ENCODE measurements at places on chromosomes 3 and 15. TPM values are rescaled to one million over a fixed set of nuclear protein-coding genes. Genes with fewer than 3 reads are reported as not detected.

DNA sequence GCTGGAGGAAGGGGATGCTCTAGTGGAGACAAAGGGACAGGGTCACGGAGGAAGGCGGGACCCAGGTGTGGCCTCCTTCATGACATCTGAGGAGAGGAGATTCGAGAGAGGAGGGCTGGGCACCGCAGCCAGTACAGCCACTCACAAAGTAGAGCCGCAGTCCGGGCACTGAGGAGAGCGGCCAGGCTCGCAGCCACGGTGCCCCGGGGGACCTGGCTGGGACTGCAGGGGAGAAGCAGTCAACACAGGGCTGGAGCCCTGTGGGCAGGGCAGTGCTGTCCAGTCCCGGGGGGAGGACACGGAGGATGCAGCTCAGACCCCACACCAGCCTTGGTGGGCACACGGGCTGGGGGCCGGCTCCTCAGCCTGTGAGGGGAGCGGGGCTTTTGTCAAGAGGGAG is 40.3 kb downstream of the HMCES start:
- H3K4me1 ChIP-seq: peaks cover 8% of the 10 kb centered on the region
- H3K36me3 ChIP-seq: no peaks in the 10 kb centered on the region
- no peak overlapping the region for H3K4me3 ChIP-seq
- H3K27me3 ChIP-seq: no peaks in the 10 kb centered on the region

DNA sequence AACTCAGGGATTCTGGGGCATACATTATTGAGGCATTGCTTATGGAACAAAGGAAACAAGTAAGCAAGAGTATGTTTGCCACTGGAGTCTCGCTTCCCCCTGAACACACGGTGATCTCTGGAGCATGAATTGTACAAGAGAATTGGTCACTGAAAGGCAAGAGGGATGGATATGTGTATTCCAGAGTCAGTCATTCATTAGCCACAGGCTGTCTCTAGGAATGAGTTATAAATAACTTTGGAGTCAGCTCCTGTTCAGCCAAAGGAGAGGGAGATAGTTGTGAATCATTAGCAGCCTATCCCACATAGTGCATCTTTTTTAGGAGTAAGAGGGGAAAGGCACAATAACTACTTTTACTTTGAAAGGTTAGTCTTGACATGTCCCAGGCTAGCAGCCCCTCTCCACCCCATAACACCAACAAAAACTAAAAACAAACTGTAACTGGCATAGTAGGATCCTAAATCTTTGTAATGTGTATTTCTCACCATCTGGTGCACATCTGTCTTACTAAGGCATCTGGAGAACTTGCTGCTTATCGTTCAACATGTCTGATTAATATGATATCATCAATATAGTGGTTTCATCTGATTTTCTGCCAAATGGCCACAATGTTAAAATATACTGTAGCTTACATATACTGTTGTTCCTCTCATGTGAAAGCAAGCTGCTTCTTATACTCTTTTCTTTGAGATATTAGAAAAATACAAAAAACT is 462.2 kb downstream of the GRM7 start:
- DNase-seq: no peak
- no peaks in the 10 kb centered on the region for H3K27me3 ChIP-seq
- H3K4me1 ChIP-seq: no peaks in the 10 kb centered on the region
- no peaks in the 10 kb centered on the region for H3K36me3 ChIP-seq

DNA sequence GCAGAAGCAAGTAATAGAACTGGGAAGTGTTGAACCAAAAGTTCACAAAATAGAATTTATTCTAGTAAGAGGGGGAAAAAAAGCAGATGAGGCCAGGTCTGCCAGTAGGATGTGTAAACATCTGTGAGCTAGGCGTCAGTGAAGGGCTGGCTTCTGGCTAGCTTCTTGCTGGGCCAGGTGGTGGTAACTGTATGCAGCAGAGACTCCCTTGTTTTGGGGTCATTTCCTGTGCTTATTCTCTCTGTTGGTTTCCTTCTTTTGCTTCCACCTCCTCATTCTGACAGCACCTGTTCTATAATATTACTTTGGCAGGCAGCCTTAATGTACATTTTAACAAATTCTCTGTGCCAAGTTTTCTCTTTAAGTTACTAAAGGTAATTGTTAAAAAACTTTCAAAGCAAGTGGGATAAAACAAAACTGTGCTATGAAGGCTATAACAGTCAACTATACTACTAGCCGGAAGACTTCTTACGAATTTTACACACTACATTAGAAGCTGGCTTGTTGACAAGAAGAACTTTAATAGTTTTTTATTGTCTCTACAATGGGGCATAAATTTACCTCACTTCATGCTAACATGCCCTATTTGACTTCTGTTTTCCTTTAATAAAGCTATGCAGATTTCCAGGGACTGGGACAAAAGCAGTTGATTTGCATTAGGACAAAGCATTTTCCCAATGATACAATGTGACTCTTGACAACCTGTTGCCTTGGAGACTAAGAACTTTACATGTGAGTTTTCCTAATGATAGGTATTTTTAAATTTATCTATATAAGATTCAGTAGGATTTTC is 318.8 kb upstream of the NAALADL2 start:
- H3K36me3 ChIP-seq: no peaks in the 10 kb centered on the region
- H3K27me3 ChIP-seq: no peaks in the 10 kb centered on the region
- H3K27ac ChIP-seq: peak overlapping the region; percentile 39
- H3K4me1 ChIP-seq: peaks cover 56% of the 10 kb centered on the region

GRCh38 chr3:65706776-65707568 is 331.7 kb downstream of the MAGI1 start:
- DNase-seq: no peak
- no peak overlapping the region for H3K4me3 ChIP-seq
- H3K27ac ChIP-seq: no peak overlapping the region
- no peaks in the 10 kb centered on the region for H3K27me3 ChIP-seq
- H3K36me3 ChIP-seq: no peaks in the 10 kb centered on the region

- H3K27me3 ChIP-seq: no peaks in the 10 kb centered on the region
- no peak overlapping the region for H3K4me3 ChIP-seq
- no peaks in the 10 kb centered on the region for H3K4me1 ChIP-seq
- DNase-seq: no peak
- H3K27ac ChIP-seq: no peak overlapping the region
- H3K36me3 ChIP-seq: no peaks in the 10 kb centered on the region
Measured at GRCh38 chr3:12473511-12473910, 10.8 kb upstream of the TSEN2 start.

INSYN1 gene
- total RNA-seq: 0.17 TPM

DNA sequence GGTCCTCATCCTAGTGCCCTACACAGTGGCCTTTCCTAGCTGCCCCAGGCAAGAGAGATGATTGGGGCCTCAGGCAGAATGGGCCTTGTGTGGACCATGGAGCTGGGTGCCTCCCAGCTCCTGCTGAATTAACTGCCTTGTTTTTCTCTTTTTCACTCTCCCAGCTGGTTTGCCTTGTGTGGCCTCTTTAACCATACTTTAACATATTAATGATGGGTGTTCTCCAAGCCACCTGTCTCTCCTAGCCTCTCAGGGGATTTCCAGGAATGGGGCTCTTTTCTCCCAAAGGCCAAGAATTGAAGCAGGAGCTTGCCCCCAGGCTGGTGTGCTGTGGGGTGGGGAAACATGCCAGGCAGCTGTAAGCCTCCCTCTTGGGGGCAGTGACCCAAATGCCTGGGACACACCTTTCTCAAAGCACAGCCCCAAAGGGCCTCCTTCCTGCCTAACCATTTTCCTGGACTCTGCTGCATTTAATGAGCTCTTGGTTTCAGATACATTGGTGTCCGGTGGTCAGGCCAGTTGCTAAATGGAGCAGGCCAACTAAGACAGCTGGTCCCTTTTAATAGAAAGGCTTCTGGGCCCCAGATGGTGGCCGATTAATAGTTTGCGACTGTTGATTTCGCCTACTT is 5.6 kb downstream of the ALPK3 start:
- no peak overlapping the region for H3K27ac ChIP-seq
- H3K36me3 ChIP-seq: no peaks in the 10 kb centered on the region
- H3K4me3 ChIP-seq: no peak overlapping the region
- no peak for DNase-seq
- H3K4me1 ChIP-seq: peaks cover 32% of the 10 kb centered on the region

GRCh38 chr3:142904639-142905436 is 16.0 kb upstream of the PCOLCE2 start:
- H3K4me1 ChIP-seq: peaks cover 19% of the 10 kb centered on the region
- no peaks in the 10 kb centered on the region for H3K36me3 ChIP-seq
- H3K4me3 ChIP-seq: no peak overlapping the region
- peak; percentile 20 for DNase-seq
- H3K27ac ChIP-seq: no peak overlapping the region

DNA sequence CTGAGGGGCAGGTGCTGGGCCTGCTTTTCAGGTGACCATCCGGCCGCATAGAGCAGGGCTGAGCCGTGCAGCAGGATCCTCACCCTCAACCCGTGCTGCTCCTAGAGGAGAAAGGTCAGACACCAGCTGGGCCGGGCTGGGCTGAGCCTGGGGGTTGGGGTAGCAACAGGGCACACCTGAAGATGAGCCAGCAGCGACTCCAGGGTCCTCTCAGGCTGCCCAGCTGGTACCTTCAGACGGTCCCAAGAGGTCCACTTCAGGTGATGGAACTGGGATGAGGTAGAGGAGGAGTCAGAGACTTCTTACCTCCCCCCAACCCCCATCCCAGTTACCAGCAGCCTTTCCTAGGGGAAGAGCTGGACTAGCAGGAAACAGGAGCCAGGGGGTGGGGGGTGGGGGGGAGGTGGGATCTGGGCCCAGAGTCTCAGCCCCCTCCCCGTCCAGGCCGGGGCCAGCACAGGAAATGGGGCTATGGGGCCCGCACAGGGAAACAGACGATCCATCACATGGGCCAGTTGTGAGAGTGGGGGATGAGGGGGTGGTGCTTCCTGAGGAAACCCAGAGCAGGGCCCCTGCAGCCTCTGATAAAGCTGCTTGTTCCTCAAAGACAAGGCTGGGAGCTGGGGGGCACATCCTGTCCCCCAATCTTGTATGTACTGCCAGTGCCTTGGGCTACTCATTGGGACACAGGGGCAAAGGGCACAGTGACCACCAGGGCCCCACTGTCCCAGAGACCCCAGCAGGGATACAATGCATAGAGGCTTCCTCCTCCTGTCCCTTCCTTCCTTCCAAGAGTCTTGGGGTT is 3.0 kb downstream of the INKA1 start:
- no peaks in the 10 kb centered on the region for H3K36me3 ChIP-seq
- H3K27ac ChIP-seq: no peak overlapping the region
- H3K27me3 ChIP-seq: peaks cover 37% of the 10 kb centered on the region
- H3K4me3 ChIP-seq: no peak overlapping the region
- no peak for DNase-seq

GRCh38 chr15:69114331-69114928 is 46.0 kb upstream of the GLCE start:
- H3K36me3 ChIP-seq: no peaks in the 10 kb centered on the region
- no peak overlapping the region for H3K4me3 ChIP-seq
- peaks cover 55% of the 10 kb centered on the region for H3K27me3 ChIP-seq
- no peak for DNase-seq
- H3K27ac ChIP-seq: no peak overlapping the region
- H3K4me1 ChIP-seq: peaks cover 34% of the 10 kb centered on the region

DNA sequence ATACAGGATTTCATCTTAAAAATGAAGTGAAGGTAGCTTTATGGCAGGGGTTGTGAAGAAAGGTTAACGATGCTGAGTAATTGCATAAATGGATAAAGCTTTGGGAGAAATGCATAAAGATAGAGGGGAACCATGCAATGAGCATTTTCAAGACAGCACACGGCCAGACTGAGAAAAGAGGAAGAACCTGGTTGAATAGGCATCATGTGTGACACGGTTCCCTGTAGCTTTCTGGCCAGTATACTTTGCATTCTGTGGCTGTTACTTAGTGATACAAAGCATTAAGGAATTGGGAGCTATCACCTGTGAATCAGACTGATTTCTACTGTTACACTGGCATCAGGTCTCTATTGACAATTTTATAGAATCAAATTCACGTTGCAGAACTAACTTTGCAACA is 33.3 kb downstream of the NR2C2 start:
- peak overlapping the region; percentile 21 for H3K27ac ChIP-seq
- H3K27me3 ChIP-seq: no peaks in the 10 kb centered on the region
- peaks cover 13% of the 10 kb centered on the region for H3K36me3 ChIP-seq
- DNase-seq: no peak

GRCh38 chr15:53569751-53570480 is 189.5 kb downstream of the WDR72 start:
- H3K4me1 ChIP-seq: no peaks in the 10 kb centered on the region
- H3K4me3 ChIP-seq: no peak overlapping the region
- no peak for DNase-seq
- no peaks in the 10 kb centered on the region for H3K27me3 ChIP-seq
- no peaks in the 10 kb centered on the region for H3K36me3 ChIP-seq

All from neural progenitor cell (in vitro differentiated cells).